Ovary (tissue), 10 donors: ENCODE measurements at places on chromosomes 5 and 9. TPM values are rescaled to one million over a fixed set of nuclear protein-coding genes. Genes with fewer than 3 reads are reported as not detected.

TERT gene
- not detected for total RNA-seq

FRMD3 gene
- 9.1 TPM for total RNA-seq

WDR38 gene
- total RNA-seq, result not detected

DAB2 gene
- 79.0 TPM for total RNA-seq

PIP5K1B gene
- total RNA-seq, result 3.4 TPM

ANKRD31 gene
- total RNA-seq, result 0.33 TPM

CAMK2A gene
- 1.2 TPM for total RNA-seq

SPARC gene
- 1,059 TPM for total RNA-seq

GRCh38 chr9:128094950-128095544, 27.0 kb downstream of the SLC25A25 start:
- peak overlapping the region; percentile 84 for H3K27ac ChIP-seq
- no peaks in the 10 kb centered on the region for H3K27me3 ChIP-seq
- no peak overlapping the region for H3K4me3 ChIP-seq
- no peaks in the 10 kb centered on the region for H3K36me3 ChIP-seq
- no peak for DNase-seq

GRCh38 chr5:113969901-113970300, 392.0 kb upstream of the KCNN2 start:
- H3K27me3 ChIP-seq, result no peaks in the 10 kb centered on the region
- H3K4me1 ChIP-seq, result no peaks in the 10 kb centered on the region
- no peak overlapping the region for H3K27ac ChIP-seq

- no peak for DNase-seq
- H3K4me3 ChIP-seq, result no peak overlapping the region
- no peaks in the 10 kb centered on the region for H3K4me1 ChIP-seq
- no peak overlapping the region for H3K27ac ChIP-seq
- H3K27me3 ChIP-seq, result no peaks in the 10 kb centered on the region
- no peaks in the 10 kb centered on the region for H3K36me3 ChIP-seq
Observed at GRCh38 chr5:92179651-92180050, 796.5 kb upstream of the ARRDC3 start.

DNA sequence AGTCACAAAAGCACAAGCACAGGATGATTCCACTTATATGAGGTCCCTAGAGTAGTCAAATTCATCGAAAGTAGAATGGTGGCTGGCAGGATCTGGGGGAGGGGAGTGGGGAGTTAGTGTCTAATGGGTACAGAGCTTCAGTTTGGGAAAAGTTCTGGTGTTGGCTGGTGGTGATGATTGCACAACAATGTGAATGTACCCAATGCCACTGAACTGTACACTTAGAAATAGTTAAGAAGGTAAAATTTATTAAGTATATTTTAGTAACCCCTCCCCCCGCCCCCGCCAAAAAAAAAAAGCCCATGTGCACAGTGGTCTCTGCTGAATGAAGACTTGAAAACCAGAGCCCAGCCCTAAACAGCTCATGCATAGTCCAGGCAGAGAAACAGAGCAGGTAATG, 24.8 kb upstream of the GTF3C5 start:
- DNase-seq, result no peak
- H3K4me1 ChIP-seq, result no peaks in the 10 kb centered on the region
- H3K27ac ChIP-seq, result no peak overlapping the region
- no peaks in the 10 kb centered on the region for H3K27me3 ChIP-seq

GRCh38 chr5:14342306-14342705, 199.2 kb downstream of the TRIO start:
- H3K4me1 ChIP-seq, result peaks cover 2% of the 10 kb centered on the region
- H3K27ac ChIP-seq, result no peak overlapping the region
- DNase-seq, result no peak
- no peaks in the 10 kb centered on the region for H3K36me3 ChIP-seq

DNA sequence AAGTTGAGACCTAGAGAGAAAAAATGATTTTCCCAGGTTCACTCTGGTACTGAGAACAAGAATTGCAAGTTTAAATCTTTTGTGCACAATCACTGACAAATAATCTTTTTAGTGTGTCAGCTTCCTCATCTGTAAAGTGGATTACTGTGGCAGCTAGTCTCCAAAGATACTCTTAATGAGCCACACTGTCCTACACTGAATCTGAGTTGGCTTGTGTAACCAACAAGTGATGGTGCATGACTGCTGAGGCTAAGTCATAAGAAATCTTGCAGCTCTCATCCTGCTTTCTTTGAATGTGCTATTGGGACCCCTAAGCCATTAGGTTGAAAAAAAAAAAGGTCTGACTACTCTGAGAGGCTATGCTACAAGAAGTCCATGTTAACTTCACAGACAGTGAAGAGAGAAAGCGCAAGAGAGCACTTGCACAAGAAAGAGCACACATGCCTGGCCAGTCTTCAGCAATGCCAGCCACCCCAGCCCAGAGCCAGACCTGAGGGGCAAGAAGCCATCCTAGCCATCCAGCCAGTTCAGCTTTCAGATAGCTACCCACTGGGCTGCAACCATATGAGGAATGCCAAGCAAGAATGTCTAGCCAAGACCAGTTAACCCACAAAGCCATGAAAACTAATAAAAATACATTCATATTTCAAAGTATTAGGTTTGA, 419.4 kb downstream of the RAB3C start:
- H3K36me3 ChIP-seq, result no peaks in the 10 kb centered on the region
- no peak overlapping the region for H3K27ac ChIP-seq
- H3K4me1 ChIP-seq, result no peaks in the 10 kb centered on the region
- H3K27me3 ChIP-seq, result no peaks in the 10 kb centered on the region
- DNase-seq, result no peak
- H3K4me3 ChIP-seq, result no peak overlapping the region

- H3K4me1 ChIP-seq, result no peaks in the 10 kb centered on the region
- no peaks in the 10 kb centered on the region for H3K36me3 ChIP-seq
- no peaks in the 10 kb centered on the region for H3K27me3 ChIP-seq
- H3K4me3 ChIP-seq, result no peak overlapping the region
- no peak for DNase-seq
Observed at GRCh38 chr9:116144555-116144954, 9.0 kb upstream of the PAPPA start.

DNA sequence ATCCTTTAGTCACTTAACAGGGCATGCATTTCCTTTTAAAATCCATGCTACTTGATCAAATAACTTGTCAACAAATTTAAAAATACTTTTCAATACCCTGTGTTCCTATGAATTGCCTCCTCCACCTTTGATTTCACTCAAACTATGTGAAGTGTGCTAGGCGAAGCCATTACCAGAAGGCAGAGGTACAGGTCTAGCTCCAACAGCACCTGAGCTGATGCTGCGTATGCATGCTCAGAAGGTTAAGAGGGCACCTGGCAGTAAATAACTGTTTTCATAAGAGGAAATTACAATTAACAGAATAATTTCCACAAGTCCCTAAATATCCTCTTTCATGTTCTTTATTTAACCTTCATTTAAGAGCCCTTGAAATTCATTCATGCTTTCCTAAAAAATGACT, 251.8 kb downstream of the EFNA5 start:
- no peaks in the 10 kb centered on the region for H3K4me1 ChIP-seq
- H3K27ac ChIP-seq, result no peak overlapping the region
- no peak for DNase-seq
- H3K4me3 ChIP-seq, result no peak overlapping the region
- H3K36me3 ChIP-seq, result no peaks in the 10 kb centered on the region

- H3K27ac ChIP-seq, result no peak overlapping the region
- H3K36me3 ChIP-seq, result no peaks in the 10 kb centered on the region
- no peaks in the 10 kb centered on the region for H3K27me3 ChIP-seq
- no peak for DNase-seq
Observed at GRCh38 chr5:30991462-30991861, 202.0 kb upstream of the CDH6 start.

GRCh38 chr5:103362211-103362610, 103.6 kb downstream of the MACIR start:
- no peaks in the 10 kb centered on the region for H3K4me1 ChIP-seq
- H3K27me3 ChIP-seq, result no peaks in the 10 kb centered on the region
- no peaks in the 10 kb centered on the region for H3K36me3 ChIP-seq
- no peak overlapping the region for H3K27ac ChIP-seq

DNA sequence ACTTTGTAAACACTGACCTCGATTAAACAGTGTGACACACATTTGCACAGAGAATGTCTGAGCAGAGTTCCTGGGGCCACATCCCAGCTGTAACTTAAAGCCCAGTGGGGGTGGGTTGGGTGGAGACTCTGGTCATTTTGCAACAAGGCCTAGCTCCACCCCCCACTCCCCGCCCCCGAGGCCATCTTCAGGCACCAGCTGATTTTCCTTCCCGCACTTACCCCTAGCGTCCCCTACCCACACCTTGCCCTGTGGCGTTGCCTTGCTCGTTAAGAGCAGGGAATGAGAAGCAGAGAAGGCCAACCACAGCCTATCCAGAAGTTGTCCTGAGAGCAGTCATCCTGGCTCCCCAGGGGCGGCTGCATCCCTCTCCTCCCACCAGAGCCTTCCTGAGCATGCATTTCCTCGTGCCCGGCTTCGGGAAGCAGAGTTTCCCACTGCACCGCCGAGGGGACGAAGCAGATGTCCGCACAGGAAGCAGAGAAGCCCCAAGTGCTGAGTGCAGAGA, 101.7 kb upstream of the SARDH start:
- H3K4me1 ChIP-seq, result peaks cover 11% of the 10 kb centered on the region
- DNase-seq, result no peak
- H3K4me3 ChIP-seq, result no peak overlapping the region
- H3K27ac ChIP-seq, result no peak overlapping the region
- no peaks in the 10 kb centered on the region for H3K27me3 ChIP-seq

DNA sequence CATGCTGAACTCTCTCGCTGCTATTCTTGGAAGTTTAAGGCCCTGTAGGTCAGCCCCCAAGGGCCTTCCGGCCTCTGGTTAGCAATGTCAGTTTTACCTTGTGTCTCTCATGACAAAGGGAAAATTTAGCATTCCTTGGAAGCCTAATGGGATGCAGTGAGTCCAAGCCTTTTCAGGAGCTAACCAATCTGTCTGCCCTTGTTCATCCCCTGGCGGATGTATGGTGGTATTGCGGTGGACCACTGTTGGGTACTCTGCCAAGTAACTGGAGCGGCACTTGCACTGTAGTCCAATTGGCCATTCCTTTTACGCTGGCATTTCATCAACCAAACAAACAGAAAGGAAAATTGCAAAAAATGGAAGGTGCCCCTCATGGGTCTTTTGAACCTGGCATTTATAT, 318.4 kb upstream of the NMUR2 start:
- no peaks in the 10 kb centered on the region for H3K36me3 ChIP-seq
- H3K4me3 ChIP-seq, result no peak overlapping the region
- H3K27me3 ChIP-seq, result no peaks in the 10 kb centered on the region
- H3K27ac ChIP-seq, result no peak overlapping the region

DNA sequence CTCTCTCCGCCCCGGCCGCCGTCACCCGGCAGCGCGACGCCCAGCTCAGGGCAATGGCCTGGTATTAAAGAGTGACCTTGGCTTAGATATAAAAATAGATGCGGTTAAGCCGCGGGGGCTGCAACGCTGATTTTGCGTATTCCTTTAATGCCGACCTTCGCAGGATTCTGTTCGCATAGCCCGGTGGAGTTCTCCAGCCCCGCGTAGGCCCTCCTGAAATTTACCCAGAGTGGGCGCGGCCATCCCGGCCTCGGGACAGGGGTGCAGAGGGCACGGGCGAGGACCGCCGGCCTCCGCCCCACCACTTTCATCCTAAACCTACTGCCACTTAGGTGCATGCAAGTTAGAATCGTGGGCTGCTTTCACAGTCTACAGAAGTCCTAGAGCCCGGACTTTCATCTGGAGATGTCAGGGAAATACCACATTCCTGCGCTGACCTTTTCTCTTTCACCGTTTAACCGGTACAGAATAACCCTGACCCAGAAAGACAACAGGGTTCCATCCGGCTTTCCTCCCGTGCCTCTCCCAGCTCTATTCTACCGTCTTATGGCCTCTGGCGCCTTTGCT, 492 bp upstream of the FAM169A start:
- H3K27me3 ChIP-seq, result no peaks in the 10 kb centered on the region
- no peaks in the 10 kb centered on the region for H3K36me3 ChIP-seq
- peak overlapping the region; percentile 57 for H3K4me3 ChIP-seq
- peaks cover 2% of the 10 kb centered on the region for H3K4me1 ChIP-seq

DNA sequence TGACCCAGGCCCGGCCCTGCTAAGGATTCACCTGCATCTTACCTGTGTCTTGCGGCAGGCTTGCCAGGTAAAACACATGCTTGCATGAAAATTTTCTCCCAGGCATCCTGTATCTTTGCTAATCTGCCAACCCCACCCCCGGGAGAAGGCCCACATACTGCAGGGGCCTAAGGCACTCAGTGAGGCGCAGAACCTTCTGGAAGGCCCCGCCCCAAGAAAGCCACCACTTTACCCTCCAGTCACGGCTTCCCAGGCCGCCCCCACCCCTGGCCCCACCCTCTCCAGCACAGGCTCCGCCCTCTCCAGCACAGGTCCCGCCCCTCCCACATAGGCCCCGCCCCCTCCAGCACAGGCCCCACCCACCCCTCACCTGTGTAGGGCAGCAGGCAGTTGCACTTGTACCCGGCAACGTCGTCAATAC, 29.8 kb upstream of the SEC16A start:
- no peak overlapping the region for H3K4me3 ChIP-seq
- no peak overlapping the region for H3K27ac ChIP-seq
- no peaks in the 10 kb centered on the region for H3K4me1 ChIP-seq

DNA sequence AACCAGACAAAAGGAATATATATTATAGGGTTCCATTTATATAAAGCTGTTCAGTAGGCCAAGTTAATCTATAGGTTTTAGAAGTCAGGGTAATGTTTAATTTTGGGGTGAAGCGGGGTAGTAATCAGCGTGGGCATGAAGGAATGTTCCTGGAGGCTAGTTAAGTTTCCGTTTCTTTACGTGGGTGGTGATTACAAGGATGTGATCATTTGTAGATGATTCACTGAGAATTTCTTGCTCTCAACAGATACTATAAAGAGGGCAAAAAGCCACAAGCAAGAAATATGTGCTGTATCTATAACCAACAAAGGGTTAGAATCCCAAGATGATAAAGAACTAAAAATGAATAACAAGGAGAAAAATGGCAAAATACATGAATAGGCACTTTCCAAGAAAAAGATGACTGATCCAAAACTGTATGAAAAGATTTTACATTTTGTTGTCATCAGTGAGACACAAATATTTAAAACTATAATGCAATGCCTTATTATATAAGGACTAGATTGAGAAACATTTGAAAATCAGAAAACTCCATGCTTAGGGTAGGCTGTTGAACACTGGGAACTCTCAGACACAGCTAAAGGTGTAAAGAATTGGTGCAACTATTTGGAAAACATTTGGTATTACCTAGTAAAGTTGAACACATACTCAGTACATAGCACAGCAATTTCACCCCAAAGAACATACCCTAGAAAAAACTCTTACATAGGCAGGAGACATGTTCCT, 224.3 kb upstream of the S1PR3 start:
- H3K4me1 ChIP-seq, result no peaks in the 10 kb centered on the region
- no peak for DNase-seq
- H3K27ac ChIP-seq, result no peak overlapping the region
- no peaks in the 10 kb centered on the region for H3K27me3 ChIP-seq
- H3K36me3 ChIP-seq, result no peaks in the 10 kb centered on the region

- no peaks in the 10 kb centered on the region for H3K36me3 ChIP-seq
- no peak for DNase-seq
- no peaks in the 10 kb centered on the region for H3K4me1 ChIP-seq
- no peaks in the 10 kb centered on the region for H3K27me3 ChIP-seq
Observed at GRCh38 chr9:6680797-6681146, 35.2 kb upstream of the GLDC start.

GRCh38 chr5:177094224-177095087, 7.7 kb downstream of the FGFR4 start:
- H3K4me3 ChIP-seq, result no peak overlapping the region
- H3K36me3 ChIP-seq, result no peaks in the 10 kb centered on the region
- H3K27me3 ChIP-seq, result no peaks in the 10 kb centered on the region
- peak overlapping the region; percentile 37 for H3K27ac ChIP-seq
- H3K4me1 ChIP-seq, result peaks cover 42% of the 10 kb centered on the region
